ENCODE measurements at places on chromosomes 11 and 22.

GRCh38 chr22:30668386-30668710 lies 673 bp upstream of the DUSP18 start:
- no peak for DNase-seq

- no peak for DNase-seq
These were observed 90.4 kb downstream of the CWC15 start for GRCh38 chr11:94882931-94883330.

DNA sequence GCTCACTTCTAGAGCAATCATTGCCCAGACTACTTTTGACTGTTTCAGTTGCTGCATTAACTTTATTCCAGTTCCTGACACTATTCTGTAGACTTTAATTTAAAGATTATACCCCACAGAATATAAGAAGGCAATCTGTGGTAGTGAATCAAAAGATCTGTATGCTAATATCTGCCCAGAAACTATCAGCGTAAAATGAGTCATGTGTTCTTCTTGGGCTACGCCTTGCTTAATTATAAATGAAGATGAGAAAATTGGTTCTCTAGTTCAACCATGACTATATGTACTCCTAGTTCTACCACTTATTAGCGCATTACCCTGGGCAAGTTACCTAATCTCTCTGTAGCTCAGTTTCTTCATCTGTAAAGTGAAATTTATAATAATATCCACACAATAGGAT lies 128.5 kb downstream of the CWF19L2 start:
- DNase-seq: no peak

DNA sequence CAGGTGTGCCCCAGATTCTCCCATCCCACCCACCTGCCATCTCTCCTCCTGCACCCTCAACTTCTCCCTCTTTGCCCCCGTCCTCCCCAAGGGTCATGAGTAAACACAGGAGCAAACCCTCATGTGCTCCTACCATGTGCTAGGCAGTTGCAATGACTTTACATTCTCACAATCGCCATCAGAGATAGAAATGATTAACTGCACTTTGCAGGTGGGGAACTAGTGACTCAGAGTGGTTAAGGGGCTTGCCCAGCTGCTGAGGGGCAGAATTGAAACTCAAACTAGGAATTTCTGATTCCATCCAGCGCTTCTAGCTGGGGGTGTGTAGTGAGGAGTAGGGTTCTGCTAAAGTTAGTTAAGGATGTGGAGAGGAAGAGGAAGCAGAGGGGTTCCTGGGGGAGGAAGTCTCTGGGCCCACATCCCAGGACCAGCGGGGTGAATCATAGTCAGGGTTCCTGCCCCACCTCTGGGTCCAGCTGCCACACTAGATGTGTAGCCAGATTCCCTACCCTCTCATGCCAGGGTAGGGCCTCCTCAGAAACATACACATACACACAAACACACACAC lies 16.0 kb upstream of the PRG2 start:
- peak; percentile 38 for DNase-seq

GRCh38 chr11:71358122-71358728 lies 90.0 kb downstream of the DHCR7 start:
- no peak for DNase-seq

- DNase-seq: no peak
These were observed 1.1 kb downstream of the IGF2 start for GRCh38 chr11:2138068-2138430.

GRCh38 chr22:29797351-29797750 lies 30.2 kb downstream of the UQCR10 start:
- no peak for DNase-seq

GRCh38 chr11:72307439-72307838 lies 63.5 kb upstream of the PHOX2A start:
- DNase-seq: no peak

DNA sequence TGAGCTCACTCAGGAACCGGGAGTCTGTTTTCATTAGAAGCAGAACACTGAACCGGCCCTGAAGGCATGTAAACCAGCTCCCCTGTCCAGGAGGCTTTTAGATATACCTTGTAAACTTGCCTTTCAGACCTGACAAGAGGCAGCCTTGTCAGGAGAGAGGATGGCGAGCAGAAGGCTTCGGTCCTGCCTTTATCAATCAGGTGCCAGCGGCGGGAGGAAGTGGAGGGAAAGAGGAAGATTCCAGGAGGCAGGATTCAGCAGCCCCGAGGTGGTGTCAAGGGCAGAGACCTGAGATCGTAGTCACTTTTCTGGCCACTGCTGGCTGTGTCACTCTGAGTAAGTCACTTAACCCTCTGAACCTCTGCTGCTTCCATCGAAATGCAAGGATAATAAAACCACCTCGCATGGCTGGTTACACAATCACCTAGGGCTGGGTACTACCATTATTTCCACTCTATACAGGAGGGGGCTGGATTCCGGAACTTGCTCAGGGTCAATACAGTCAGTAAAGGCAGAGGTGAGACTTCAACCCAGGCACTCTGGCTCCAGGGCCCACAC lies 181.0 kb downstream of the CHST1 start:
- DNase-seq: no peak

GRCh38 chr11:18229501-18229900 lies 7.1 kb downstream of the SAA4 start:
- no peak for DNase-seq

GRCh38 chr22:24953384-24954113 lies 1.0 kb downstream of the KIAA1671 start:
- no peak for DNase-seq

DNA sequence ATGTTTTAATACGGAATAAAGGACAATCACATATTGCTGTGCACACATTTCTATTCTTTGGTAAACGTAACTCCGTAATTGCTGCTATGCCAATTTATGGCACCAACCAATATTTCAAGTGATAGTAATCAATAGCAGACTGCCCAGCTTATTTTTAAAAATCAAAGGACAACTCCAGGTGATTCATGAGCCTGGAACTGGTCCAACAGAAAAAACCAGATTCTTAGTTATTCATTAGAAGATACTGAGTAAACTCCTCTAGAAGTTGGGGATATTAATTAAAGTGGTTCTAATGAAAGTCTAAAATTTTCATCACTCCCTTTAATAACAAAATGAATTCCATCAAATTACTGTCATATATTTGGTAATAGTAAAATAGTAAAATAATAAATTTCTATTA lies 9.4 kb upstream of the OR52H1 start:
- DNase-seq: no peak

DNA sequence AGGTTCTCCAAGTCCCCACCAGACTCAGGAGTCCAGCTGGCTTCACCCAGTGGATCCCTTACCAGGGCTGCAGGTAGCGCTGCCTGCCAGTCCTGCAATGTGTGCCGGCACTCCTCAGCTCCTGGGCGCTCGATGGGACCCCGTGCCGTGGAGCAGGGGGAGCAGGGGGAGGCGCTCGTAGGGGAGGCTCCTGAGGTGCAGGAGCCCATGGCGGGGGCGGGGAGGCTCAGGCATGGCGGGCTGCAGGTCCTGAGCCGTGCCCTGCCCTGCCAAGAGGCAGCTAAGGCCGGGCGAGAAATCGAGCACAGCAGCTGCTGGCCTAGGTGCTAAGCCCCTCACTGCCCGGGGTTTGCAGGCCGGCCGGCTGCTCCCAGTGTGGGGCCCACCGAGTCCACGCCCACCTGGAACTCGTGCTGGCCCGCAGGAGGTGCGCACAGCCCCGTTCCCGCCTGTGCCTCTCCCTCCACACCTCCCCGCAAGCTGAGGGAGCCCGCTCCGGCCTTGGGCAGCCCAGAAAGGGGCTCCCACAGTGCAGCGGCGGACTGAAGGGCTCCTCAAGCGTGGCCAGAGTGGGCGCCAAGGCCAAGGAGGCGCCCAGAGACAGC lies 792.9 kb upstream of the CCDC179 start:
- no peak for DNase-seq

DNA sequence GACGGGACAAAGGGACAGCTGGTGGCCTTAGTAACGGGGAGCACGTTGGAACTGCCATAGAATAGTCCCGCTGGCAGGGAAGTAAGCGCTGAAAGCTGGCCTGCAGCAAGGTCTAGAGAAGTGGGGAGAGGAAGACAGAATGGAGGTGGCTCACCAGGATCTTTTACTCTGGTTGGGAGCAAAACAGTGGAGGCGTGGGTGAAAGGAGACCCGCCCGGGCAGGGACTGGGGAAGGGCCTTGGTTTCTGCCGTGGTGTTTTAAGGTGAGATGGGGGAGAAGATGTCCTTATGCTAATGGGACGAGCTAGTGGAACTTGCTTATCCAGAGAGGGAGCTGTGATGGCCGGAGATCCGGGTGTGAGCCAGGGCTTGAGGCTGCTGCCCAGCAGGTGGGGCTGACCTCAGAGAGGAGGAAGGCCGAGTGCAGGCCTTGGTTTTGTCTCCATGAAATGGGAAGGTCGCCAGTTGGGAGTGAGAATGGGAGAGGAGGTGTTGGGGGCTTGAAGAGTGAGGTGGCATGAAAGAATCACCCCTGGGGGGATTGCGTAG lies 56.4 kb upstream of the CTTN start:
- no peak for DNase-seq

DNA sequence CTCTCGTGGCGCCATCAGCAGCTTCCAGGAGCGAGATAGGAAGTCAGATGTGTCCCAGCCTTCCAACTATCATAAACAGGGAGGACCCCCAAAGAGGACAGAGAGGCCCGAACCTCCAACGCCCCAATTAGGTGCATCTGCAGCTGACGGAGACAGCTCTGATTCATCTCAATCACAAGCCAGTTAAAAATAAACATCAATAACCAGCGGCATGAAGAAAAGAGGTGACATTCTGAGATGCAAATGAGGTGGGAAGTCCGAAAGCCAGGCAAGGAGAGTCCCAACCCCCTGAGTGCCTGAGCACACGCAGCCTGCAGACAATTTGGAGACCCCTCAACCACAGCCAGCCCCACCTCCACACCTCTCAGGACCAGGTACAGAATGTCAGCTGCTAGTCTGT lies 28.1 kb upstream of the IGSF9B start:
- no peak for DNase-seq

DNA sequence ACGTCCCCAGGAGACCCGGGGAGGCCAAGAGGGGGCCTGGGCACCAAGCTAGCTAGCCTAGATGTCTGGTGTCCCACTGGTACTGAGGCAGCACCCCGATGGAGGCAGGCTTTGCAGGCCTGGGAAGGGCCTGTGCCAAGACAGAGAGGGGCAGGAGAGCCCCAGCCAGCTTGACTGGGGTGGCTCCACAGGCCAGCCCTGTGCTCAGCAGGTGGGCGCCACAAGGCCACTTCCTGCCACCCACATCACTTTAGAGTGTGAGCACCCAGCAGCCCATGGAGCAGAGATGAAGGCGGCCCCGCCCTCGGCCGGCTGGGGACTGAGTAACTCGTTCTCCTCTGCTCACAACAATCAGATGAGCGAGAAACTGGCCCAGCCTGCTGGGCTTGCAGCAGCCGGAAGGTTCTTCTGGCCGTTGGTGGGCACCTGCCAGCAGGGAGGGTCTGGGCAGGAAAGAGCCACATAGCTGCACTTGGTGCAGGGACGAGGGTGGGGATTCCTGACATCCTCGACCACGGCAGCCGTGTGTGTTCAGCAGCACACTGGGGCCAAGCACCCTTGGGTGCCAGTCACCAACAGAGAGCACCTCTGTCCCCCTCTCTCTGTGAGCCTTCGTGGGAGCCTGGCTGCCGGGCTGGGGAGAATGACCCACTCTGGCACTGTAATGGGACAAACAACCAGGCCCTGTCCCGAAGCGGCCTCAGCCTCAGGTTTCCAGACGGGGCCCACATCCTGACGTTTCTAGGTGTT lies 7.6 kb downstream of the OSBPL5 start:
- DNase-seq: no peak

- DNase-seq: no peak
These were observed 298.0 kb downstream of the TTC28 start for GRCh38 chr22:28381429-28382167.

GRCh38 chr11:34599406-34599945 lies 21.4 kb upstream of the EHF start:
- DNase-seq: no peak

- no peak for DNase-seq
These were observed 7.9 kb upstream of the SPON1 start for GRCh38 chr11:13954591-13954990.

GRCh38 chr22:18156878-18157713 lies 7.1 kb downstream of the USP18 start:
- DNase-seq: no peak

- no peak for DNase-seq
These were observed 8.7 kb downstream of the MMP26 start for GRCh38 chr11:4713241-4713640.

- DNase-seq: no peak
These were observed 33.9 kb downstream of the AP2A2 start for GRCh38 chr11:959608-960007.

- DNase-seq: no peak
These were observed 6.6 kb downstream of the HSPA8 start for GRCh38 chr11:123055191-123055901.

DNA sequence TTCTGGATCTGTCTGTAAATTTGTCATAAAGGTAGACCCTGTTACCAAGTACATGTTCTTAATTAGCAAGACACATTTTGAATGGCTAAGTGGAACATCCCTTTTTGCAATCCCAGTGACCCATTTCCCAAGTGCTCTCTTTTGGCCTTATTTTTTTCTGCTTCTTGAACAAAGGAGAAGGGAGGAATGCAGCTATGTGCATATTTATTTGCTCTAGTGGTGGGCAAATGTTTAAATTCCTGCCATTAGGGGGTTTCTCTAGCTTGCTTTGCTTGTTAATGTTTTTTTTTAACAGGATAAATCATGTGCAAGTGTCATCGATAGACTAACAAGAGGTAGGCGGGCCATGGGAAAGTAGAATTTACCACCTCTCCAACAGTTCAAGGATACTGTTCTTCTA lies 135.7 kb downstream of the COMMD9 start:
- DNase-seq: no peak

DNA sequence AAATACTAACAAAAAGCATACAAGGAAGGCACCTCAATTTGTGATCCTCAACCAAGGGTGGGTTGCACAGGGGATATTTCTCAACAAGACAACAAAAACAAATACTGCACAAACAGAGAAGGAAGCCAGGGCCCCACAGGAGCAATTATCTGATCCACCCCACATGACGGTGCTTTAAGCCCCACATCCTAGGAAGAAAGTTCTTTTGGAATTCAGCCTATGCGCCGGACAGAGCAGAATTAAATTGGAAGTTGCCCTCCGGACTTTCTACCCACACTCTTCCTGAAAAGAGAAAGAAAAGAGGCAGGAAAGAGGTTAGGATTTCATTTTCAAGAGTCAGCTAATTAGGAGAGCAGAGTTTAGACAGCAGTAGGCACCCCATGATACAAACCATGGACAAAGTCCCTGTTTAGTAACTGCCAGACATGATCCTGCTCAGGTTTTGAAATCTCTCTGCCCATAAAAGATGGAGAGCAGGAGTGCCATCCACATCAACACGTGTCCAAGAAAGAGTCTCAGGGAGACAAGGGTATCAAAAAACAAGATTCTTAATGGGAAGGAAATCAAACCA lies 40.6 kb downstream of the OSBP start:
- DNase-seq: no peak

DNA sequence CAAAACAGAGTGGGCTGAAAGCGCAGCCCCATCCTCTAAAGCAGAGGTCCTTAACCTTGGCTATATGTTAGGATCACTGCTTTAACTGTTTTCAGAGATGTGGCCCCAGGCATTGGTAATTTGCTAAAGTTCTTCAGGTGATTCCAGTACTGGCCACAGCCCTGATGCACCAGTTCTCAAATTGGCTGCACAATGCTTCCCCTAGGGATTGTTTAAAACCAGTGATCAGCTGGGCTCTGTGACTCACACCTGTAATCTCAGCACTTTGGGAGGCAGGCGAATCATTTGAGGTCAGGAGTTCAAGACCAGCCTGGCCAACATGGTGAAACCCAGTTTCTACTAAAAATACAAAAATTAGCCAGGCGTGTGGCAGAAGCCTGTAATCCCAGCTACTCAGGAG lies 8.4 kb upstream of the IRAG1 start:
- no peak for DNase-seq
